Urothelium cell line (cell line): ENCODE measurements at places on chromosomes 1 and 21.

DNA sequence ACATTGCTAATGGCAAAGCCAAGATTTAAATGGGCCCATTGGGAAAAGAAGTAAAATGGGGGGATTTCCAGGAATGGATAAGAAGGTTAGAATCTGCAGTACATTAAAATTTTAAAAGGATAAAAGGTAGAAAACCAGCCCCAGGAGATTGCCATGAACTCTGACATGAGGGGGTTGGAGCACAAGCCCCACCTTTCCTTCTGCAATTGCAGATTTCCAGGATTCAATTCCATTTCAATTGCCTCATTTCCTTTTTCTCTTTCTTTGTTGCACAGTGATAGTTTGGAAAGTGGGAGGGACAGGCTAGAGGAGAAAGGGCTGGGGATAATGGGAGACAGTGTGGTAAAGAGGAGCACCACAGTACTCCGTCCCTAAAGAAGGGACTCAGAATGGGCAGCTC lies 238.5 kb upstream of the RAB4A start:
- no peak for DNase-seq

DNA sequence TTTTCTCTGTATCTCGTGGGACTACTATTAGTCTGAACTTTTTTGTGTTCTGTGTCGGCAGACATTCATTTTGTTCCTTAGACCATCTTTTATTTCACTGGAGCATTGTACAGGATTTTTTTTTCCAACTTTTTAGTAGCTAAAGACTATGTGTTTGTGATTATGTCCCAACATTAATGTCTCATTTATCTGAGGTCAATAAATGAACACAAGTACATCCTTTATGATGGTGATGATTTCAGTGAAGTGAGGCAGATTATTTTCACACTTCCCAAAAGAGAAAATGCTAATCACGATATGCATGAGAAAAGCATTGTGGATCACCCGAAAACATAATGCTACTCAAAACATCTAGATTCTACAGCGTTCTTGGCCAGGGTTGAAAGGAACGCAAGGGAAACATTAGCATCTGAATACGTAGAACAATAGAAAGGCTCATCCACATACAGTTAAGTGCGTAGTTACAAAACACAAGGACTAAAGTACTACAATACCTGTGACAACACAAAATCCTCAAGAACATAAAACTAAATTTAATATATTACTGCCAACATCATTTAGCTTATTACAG lies 981.7 kb upstream of the NCAM2 start:
- DNase-seq: no peak

DNA sequence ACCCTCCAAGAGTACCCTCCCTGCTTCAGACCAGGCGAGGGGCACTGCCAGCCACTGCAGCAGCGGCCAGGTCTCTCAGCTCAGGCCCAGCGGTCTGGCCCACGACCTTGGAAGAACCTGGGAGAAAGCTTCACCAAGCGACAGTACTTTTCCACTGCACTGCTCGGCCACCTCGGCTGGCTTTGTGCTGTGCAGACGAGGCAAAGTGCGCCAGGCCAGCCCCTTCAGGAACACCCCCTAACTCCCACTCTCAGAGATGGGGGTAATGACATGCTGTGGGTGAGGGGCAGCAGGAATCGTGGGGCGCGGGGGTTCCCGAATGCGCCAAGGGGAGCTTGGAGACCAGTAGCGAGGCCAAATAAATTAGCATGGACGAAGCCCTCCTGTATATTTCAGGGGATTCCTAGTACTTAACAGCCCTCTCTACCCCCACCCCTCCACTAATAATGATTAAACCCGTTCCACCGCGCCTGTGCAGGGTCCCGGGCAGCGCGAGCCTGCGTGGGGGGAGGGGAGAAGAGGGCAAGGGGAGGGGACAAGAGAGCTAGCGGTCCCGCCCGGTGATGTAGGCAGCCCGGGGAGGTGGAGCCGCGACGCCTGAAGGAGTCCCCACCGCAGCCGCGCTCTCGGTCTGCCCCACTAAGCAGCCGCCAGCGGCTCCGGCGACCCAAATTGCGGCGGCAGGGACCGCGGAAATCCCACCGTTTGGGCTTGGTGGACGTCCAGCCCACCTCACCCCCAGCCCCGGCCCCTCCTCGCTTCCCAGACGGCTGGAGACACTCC lies at the start of gene FAM43B:
Gene FAM43B, plus strand, starts transcription at position 629 of the 783 bp plus-strand sequence. CDS start 401 bp downstream, outside the sequence.
- DNase-seq: peak; percentile 88

- DNase-seq: no peak
Observed at GRCh38 chr1:245246433-245246832, 91.6 kb downstream of the KIF26B start.

- DNase-seq: no peak
Observed at GRCh38 chr1:59298026-59298583, 1.2 kb downstream of the FGGY start.

DNA sequence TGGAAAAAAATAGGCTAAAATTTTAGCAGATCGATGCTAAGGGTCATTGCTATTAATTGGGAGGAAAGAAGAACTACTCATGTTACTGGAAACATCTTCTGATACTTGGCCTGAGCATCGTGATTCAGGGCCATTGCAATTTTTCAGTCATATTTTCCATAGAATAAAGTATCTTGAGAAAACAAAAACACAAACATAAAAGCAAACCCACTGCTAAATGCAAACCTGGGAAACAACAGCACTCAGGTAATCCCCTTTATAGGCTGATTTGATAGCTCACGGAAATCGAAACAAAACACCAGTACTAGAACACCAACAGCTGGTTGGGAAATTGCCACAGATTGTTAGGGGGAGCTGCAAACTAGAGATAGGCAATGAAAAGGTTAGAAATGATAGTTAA lies 172.9 kb upstream of the ESRRG start:
- no peak for DNase-seq
